ENCODE measurements at places on chromosomes 12 and 14.

DNA sequence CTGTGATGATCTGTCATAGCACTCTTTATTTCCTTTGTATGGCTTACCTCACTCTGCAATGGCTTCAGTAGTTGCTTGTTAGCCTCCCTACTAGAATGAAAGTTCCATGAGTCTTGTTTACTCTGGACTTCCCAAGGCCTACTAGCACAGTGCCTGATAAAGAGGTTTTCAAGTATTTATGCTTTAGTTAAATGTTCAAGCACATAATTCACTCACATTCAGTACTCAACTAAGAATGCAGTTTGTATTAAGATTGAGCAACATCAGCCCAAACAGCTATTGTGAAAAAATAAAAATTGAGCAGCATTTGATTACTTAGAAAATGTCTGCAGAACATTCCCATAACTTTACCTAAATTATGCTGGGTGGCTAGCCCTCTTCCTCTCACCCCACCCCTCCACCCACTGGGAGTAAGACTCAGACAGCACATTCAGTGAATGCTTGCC is 158.9 kb upstream of the AMIGO2 start:
- no peak for DNase-seq

- DNase-seq = peak; percentile 63
Measured at GRCh38 chr12:27821259-27821973, 41.4 kb upstream of the MANSC4 start.

DNA sequence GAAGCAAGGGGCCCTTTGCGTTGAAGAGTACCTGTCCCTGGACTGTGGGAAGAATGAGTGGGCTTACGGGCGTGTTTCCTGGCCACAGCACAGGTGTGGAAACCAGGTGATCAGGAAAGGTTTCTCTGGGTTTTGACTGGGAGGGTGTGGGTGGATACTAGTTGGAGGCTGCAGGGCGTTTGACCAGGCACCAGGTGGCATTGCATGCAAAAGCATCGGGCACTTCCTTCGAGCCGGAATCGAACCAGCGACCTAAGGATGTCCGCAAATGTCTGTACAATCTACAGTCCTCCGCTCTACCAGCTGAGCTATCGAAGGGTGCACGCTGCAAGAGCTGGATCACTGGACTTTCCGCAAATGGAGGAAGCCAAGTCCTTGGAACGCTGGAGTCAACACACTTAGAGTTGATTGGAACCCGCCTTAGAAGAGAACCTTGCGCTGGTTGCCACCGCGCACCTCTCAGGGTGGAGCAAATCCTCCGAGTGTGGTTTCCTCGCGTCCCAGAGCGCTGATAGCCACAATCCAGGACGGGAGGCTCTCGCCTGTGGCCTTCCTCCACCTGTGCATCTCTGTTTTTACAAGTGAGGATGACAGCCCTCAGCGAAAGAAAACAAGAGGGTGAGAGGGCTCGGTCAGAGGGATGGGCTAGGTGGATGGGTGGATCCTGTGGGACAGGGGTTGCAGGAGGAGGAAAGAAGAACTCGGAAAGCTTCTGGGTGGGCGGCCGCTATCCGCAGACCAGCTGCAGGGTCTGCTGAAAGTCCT is 21.2 kb upstream of the RNASE4 start:
- DNase-seq = no peak

DNA sequence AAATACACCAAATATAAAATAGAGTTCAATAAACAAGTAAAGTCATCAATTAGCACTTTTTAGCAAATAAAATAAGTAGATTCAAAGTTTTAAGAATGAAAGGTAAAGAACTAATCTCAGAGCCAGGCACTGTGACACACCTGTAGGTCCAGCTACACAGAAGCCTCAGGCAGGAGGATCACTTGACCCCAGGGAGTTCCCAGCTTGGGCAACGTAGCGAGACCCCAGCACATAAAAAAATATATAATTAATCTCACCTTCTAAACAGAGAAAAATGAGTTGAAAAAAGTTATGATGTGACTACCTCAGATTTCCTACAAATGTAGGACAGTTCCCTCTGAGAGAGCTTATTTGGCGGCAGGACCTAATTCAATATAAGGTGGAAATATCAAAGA is 19.3 kb downstream of the DAD1 start:
- DNase-seq = no peak

DNA sequence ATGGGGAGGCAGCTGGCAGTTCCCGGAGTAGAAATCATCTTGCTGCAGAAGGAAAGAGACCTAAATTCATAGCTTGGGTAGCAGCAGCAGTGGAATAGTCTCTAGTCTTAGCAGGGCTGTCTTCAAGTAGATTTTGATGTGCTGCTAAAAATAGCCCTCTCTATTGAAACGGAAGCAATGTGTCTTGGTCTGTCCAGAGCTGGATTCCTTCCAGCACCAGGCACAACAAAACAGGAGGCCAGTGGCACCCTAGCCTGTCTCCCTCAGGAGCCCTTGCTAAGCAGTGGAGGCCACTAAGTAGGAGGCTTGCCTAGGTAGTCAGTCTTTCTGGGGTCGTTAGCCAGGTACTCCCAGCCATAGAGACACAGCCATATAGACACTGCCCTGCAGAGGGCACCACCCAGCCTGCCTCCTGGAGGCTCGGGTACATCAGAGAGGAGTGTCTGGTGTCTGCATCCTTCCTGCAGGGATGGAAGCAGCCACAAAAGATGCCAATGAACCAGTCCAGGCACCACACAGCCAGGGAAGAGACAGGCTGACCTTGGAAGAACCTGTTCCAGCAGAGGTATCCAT is 97.5 kb downstream of the CRACR2A start:
- DNase-seq = no peak

DNA sequence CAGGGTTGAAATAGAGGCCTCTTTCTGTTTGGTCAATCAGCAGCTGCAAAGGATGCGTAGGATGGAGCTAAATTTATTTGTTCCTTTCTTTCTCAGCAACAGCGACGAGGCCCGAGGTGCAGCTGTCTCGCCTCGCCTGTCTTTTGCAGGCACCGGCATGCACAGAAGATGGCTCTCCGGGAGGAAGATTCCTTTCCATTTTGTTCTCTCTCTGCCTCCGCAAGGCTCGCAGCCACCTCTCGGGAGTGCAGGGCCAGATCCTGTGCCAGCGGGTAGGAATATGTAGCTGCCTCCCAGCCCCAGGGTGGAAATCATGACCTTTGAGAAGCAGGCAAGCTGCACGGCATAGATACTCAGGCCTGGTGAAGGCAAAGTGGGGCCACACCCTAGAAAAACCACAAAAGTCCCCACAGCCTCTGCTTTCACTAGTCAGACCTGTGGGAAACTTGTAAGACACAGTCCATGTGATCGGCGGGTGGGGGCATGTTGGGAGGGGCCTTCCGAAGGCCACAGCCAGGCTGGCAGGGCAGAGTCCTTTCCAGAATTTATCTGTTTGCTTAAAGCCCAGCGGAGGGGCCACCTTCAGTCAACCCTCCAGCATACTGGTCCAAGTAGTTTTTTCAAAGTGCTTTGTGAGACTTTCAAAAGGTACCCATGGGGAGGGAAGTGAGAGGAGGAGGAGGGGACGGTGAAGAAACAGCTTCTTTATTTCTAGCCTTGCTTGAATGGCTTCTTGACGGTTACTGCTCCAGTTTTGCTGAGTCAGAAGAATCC is at the start of gene MAP1LC3B2:
Gene MAP1LC3B2 (plus strand): TSS at position 220 of the 774 bp plus-strand sequence. CDS start 16,562 bp downstream, outside the sequence.
- no peak for DNase-seq

DNA sequence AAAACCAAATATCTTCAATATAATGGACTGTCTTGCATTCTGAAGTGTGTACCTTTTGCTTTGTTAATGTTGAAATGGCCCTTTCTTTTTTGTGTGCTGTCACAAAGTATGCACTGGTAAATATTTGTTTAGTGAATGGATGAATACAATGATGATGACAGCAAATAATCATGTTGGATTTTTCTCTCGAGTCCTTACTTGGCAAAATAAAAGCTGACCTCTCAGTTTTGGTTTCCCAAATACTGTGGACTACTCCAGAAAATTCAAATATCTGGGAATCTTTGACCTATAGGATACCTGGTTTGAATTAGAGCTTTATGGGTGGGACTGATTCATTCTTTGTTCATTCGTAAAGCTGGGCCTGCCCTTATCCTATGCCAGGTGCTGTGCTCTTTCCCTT is 5.5 kb downstream of the UBE3B start:
- DNase-seq = no peak

GRCh38 chr12:42180990-42181596 is 36.4 kb upstream of the GXYLT1 start:
- no peak for DNase-seq

DNA sequence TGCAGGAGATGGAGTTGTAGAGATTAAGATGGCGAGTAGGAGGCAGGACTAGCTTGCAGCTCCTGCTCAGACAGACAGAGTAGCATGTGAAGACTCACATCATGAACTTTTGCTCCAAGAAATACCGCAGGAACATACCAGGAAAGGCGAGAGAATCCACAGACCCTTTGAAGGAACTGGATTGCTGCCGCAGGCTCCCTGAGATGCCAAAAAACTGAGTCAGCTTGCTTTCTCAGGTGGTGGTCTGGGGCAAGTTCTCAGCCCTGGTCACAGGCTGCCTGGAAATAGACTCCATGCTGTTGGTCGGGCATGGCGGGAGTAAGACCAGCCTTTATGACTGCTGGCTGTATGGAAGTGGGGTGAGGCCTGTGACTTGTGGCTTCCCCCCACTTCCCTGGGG is 163.6 kb upstream of the NAV3 start:
- DNase-seq = no peak

GRCh38 chr14:53515276-53515675 is 362.2 kb upstream of the DDHD1 start:
- no peak for DNase-seq

GRCh38 chr14:75519826-75520728 is 2.2 kb upstream of the BATF start:
- no peak for DNase-seq

- no peak for DNase-seq
Measured at GRCh38 chr12:91001306-91001705, 3.5 kb downstream of the EPYC start.

- no peak for DNase-seq
Measured at GRCh38 chr14:39395555-39396254, 36.5 kb downstream of the FBXO33 start.

- no peak for DNase-seq
Measured at GRCh38 chr12:47828008-47828975, 8.6 kb upstream of the HDAC7 start.

DNA sequence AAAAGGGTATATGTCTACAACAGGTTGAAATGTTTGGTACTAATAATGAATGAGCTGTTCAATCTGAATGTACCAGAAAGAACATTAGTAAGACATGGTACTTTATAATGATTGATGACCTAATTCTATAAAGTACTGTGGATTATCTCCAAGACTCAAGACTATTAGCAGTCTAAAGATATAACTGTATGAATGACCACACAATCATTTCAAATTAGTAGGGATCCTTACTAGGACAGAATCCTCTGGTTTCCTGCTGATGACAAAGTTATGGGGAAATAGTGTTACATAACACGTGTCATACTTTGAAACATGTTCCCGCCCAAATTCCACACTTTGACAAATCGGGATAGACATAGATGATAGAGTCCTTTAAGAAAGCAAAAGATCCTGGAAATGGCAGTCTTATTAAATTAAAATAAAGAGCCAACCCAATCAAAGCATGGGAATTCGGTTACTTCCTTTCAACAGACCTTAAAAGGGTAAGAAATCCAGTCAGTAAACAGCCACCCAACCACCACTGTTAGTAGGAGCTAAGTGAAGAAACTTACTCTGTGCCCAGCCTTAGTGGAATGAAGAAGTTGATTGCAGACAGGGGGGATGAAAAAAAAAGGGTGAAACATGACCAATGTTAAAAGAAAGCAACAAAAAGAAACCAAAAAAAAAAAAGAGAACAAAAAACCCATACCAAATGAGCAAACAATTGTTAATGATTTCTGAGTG is 2.8 kb downstream of the VPS29 start:
- DNase-seq = no peak

- DNase-seq = peak; percentile 90
Measured at GRCh38 chr14:20332788-20333493, at the start of gene CCNB1IP1. CCNB1IP1 (minus strand) TSS chr14:20333279; CDS start chr14:20316523, 16,756 bp downstream.

DNA sequence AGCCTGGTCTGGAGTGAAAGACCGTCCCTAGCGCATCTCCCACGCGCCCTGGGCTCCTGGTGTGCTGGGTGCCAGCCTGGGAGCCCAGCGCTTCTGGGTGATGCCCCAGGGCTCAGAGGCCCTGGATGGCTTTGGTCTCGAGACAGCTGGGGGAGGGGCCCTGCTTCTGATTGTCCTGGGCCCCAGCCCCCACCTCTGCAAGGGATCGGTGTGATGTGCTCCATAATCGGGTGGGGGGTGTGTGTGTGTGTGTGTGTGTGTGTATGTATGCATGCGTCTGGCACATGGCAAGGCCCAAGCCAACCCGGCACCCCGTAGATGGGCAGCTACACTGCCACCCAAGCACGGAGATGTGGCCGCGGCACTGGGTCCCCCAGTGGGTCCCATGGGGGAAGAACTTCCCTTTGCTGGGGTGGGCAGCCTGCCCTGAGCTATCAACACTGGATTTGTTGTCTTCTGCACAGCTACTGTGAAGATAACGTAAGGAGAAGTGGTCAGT is 3.1 kb downstream of the ZBTB42 start:
- DNase-seq = no peak

- DNase-seq = peak; percentile 64
Measured at GRCh38 chr12:21583587-21583986, 21.1 kb downstream of the GYS2 start.

- DNase-seq = no peak
Measured at GRCh38 chr14:31927348-31927832, 149.7 kb upstream of the ARHGAP5 start.

GRCh38 chr14:74618078-74618952 is 6.3 kb upstream of the LTBP2 start:
- no peak for DNase-seq

DNA sequence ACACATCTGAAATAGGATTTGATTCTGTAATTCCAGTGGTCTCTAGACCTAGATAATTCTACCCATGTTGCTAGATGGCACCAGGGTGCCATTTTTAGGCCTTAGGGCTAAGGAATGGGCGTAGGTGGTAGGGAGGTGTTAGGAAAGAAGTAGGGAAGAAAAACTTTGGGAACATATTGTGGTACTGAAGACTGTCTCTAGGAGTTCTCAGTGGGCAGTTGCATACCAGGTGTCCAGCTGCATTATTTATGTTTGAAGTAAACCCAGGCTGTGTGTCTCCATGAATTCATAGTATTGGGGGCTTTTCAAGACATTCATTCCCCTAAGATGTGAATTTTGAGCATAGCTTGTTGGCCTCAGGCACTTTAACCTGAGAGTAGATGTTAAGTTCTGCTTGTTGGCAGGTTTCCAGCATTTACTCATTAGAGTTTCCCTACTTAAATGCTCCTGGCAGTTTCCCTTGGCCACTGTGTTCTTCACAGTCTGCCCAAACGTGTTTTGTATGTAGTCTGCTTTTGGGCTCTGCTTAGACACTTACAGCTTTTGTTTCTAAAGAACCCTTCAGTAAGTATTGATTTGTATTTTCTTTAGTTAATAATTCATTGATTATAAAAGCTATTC is 31.5 kb upstream of the CCT2 start:
- DNase-seq = peak; percentile 56

GRCh38 chr14:90154110-90154509 is 92.3 kb downstream of the KCNK13 start:
- DNase-seq = no peak

DNA sequence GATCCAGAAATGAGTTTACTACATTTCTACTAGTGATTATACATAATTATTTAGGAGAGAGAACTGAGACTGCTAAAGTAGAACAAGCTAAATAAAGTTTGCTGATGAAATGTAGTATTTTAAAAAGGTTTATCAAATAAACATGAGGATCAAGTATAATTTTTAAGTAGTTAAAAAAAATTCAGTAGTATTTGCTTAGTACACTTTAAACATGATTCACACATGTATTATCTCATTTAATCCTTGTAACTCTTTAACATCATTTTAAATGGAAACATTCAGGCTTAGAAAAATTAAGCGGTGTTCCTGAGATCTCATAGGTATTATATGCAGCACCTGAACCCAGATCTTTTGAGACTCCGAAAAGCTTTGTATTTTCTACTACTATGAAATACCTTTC is 8.7 kb downstream of the SNW1 start:
- no peak for DNase-seq

Measured in NCI-H446 (cell line).